ENCODE measurements at places on chromosomes 5 and 9.

DNA sequence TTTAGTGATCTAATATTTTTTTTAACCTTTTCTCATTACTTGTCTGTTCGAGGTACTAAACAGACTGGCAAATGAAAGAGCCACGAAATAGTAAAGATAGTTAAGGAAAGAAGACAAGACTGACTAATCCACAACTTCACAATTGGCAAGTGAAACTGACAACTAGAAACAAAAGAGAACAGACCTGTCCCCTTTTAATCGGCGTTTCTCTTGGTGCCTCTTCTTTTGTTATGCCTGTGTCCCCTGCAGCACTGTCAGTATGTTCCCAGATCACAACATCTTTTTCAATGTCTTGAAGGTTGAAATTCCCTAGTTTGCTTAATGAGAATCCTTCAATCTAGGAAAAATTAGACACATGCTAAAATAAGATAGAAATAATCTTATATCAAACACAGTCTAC, 26.1 kb downstream of the TUT7 start:
- no peak for DNase-seq

DNA sequence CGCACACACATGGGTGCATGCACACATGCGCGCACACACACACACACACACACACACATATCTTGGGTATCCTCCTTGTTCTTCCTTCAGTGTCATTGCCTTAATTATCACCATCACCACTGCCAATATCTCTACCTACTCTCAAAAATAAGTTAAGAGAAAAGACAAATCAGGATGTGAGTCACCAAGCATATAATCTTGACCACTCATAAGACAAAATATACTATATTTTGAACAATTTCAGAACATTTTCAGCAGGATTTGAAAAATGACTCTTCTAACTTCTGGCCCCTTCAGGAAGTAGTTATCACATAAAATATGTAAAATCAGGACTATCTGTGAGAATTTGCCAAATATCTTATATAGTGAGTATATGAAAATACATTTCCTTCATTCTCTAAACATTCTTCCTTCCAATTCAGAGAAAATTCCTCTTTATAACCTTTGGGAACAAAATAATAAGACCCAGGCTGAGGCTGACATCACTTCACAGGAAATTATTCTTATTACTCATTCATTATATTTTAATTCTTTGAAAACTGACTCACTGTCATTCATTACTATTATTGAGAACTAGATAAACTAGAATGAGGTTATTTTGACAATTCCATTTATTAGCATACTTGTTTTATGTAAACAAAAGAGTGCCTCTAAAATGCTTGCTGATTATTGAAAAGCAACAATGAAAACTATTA, 772.0 kb upstream of the ACO1 start:
- DNase-seq: no peak

DNA sequence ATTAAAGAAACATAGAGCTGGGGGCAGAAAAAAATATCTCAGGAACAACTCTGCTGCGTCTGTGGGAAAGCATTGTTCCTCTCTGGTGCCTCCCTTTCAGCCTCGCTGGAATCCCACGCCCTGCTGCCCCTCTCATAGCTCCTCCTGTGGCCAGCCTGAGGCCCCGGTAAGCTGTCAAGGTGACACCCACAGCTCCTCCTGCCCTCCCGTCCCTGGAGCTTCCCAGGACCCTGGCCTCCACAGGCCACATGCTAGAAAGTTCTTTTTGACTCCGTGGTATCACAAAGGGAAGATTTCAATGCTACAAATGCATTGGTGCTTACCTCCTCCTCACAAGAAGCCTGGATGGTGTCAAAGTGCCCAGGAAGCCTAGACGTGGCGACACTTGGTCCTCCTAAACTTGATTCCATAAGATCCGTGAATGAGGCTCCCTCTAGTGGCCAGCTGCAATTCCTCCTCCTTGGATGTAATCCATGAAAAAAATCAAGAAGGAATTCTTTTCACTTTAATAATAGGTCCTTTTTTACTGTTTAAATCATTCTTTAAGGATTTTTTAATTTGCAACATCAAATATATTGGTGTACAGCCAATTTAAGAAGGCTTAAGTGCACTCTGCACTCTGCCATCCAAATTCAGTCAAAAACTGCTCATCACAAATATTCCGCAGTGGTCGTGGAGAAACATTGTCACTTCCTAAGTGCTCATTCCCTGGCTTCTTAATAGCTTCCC, 104.9 kb downstream of the CFAP90 start:
- peak; percentile 48 for DNase-seq

- no peak for DNase-seq
These were observed 20.0 kb upstream of the GDNF start for GRCh38 chr5:37859805-37860204.

- no peak for DNase-seq
These were observed 302.7 kb downstream of the PLK2 start for GRCh38 chr5:58156973-58157701.

DNA sequence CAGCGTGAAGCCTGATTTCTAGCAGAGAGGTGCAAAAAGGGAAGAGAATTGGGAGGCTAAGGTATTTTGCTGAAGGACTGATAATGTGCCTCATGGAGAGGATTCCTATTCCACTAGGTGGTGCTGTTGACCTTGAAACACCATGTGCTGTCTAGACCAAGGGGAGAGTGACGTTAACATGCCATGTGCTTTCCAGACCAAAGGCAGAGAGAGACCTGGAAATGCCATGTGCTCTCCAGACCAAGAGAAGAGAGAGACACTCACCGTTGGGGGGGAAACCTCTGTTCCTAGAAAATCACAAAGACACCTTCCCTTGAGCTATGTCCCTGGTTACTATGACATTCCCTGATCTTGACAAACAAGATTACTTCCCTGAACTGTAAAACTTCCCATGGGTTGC, 286.0 kb upstream of the TUSC1 start:
- no peak for DNase-seq

DNA sequence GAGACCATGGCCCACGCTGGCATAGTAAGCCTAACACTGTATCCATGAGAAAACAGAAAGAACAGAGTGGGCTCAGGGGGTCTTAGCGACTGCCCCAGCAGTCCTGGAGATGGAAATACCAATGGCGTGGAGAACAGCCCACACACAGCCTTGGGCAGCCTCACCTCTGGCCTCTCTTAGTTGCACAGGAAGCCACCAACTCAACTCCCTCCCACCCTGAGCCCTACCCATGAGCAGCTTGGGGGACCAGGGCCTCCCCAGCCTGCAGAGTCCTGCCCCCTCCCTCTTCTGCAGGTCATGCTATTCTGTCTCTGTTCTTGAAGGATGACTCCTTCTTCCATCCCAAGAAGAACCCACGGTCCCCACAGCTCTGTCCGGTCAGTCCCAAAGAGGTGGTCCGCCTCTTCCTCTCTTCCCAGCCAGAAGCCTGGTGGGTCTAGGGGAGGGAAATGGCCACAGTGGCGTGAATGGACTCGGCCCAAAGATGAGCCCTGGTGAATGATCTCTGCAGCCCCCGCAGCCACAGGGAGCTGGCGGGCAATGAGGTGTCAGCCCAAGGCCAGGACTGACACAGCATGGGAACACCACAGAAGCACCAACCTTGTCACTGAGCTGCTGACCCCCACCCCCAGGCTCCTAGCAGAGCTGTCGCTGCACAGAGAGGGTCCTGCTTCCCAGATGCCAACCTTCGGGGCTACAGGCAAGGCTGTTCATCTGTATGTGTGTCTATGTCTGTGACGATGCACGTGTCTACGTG, 131.2 kb downstream of the ROR2 start:
- DNase-seq: no peak

- no peak for DNase-seq
These were observed 55.2 kb downstream of the HSPA4 start for GRCh38 chr5:133106761-133107572.

- DNase-seq: no peak
These were observed 14.7 kb upstream of the NDUFS4 start for GRCh38 chr5:53545744-53546143.

Measured in stimulated activated CD4-positive, alpha-beta T cell treated with anti-CD3 and anti-CD28 coated beads, Interleukin-2, amount 100 ng/mL, for 48 hours (primary cell).